ENCODE measurements at places on chromosomes 1 and 21.

DNA sequence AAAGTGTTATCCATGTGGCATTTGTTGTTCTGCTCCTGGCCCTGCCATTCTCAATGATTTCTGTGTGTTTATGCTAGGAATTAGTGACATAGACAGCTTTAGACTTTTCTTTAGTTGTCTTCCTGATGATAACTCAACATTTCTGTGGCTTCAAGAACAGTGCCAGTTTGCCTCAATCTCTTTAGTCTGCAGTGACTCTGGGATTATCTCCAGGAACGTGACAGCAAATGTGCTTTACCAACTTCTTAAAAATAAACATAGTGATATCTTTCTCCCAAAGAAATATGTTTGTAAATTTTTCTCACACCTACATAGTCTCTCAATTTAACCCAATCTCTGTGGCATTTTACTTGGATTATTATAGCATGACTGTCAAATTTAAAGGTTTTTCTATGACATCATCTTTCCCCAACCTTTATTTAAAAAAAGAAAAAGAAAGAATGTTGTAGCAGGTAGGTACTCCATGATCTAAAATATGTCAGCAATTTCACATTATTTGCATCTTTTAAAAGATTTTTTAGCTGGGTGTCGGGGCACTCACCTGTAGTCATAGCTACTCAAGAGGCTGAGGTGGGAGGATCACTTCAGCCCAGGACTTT, 24.6 kb downstream of the RNASEL start:
- no peak for DNase-seq

DNA sequence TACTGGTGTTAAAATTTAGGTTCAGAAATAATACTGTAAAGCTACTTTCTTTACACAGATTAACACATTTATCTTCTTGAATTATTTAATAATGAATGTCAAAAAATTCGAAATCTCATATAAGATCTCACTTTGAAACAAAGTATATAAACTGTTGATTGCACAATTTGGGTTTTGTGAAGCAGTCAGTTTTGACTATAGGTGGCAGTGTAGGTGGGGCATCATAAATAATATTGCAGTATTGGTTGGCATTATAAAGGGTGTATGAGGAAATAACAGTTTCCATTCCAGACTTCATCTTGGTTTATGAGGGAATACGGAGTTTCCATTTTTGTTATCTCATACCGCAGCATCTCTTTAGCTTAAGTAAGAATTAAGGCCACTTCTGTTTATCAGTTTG, 49.9 kb downstream of the SUCO start:
- DNase-seq, result no peak

DNA sequence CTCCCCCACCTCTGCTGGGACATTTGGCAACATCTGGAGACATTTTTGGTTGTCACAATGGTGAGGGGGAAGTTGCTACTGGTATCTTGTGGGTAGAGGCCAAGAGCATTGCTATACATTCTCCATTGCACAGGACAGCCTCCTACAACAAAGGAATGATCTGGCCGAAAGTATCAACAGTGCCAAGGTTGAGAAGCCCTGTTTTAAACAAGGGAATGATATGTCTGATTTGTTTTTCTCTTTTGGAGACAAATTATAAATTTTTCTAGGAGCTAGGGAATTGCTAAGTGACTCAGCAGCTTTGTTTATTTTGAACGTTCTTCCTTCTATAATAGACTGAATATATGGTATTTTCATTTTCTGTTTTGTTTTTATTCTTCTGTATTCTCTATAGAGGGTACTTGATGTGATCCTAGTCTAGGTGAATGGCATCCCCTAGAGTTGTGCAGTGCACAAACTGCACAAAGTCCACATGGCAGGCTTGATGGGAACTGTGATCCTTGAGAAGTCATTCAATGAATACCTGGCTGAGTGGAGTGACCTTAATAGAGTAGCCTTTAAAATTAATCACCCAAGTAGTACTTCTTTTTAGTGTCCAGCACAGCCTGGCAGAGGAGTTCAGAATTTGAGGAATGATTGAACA, 288.6 kb upstream of the USP24 start:
- DNase-seq, result no peak

GRCh38 chr1:210359255-210359654, 30.6 kb downstream of the HHAT start:
- DNase-seq, result no peak

DNA sequence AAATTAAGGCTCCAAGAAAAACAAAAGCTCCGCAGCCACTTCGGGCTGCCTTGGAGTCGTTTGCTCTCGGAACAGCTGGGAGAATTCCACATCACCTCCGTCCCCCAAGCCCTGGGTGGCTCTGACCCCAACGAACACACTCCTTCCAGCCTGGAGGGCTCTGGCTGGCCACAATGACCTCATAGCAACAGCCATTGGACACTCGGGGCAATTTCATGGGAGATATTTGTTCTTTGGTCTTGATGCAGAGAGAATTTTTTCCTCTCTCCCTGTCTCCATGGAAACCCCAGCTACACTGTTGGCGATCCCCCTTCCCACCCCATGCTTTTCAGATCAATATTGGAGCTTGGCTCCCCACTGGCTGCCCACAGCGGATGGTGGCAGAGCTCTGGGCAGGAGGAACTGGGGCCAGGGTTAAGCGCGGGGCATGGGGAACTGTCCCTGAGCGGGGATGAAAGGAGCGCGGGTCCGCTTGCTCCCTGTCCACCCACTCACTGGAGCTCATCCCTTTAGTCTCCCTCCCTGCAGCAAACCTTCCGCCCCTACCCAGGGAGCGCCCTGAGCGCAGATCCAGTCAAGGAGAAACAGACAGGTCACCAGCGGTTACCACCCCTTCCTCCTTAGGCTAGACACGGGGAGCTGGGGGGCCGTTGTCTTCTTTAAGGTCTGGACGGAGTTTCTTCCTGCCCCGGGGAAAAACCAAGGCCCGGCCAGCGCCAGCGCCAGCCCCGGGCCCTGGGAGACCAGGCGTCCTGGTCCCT, 1.2 kb downstream of the WNT4 start:
- DNase-seq, result no peak

DNA sequence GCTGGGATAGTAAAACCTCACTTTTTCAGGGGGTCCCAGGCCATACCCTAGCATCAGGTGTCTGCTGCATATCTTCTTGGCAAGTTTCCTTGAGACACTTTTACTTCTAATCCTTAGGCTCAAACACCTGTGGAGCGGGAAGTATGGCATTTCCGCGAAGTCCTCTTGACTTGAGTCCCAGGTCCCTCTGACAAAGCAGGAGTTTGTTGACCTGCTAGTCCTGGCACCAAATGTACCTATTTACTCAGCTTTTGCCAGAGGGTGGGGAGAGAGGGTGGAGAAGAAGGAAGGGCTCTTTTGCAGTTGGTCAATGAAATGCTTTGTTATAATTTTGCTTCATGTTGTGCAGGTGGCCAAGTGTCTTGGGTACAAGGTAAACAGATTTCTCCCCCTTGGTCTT, 59.7 kb downstream of the CLIC6 start:
- no peak for DNase-seq

DNA sequence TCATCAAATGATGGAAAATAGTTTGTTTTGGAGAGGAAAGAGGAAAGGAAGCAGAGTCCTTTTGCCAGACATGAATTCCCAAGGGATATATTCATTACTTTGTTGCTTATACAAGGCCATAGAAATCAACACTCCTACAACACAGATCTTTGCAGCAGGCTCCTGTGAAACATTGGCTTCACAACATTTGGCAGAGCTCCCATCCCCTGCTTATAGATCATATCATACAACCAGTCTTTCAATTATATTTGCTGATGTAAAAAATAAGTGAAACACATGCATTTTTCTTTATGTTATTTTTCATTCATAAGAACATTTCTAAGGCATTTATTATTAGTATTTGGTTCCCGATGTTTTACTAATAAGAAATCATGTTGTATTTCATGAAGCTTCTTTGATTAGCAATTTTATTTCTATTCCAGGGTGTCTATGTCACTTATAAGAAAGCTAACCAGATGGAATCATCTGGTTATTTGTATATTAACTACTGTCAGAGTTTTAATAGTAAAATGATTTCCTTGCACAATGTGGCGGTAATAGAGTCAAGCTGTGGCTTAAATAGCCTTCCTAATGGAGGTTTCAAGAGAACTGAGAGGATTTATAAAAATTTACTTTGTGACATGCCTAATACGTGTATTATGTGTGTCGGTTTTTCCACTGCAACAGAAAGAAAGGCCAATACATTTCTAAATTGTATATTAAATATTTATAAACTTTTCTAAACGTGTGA, 470.3 kb upstream of the NCAM2 start:
- DNase-seq, result no peak

DNA sequence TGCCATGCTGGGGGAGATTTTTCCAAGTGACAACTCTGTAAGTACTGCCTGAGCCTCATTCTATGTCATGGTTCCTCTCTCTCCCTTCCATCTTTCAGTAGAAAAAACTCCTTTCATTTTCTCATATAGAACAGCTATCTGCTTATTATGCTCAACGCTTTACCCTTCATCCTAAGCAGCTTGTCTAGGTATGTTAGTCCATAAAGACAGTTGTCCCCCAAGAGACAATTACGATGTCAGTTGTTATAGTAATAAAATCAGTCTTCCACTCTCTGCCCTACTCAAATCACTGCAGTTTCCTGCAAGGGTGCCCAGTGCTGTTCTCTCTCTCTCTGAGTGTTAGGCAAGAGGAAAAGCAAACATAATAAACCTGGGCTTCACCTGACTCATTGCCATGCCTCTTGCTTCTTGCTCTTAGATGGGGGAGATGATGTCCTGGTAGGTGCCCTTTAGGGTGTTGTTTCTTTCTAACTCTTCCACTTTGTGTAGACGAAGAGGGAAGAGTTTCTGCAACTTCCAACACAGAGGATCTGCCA, 59.4 kb downstream of the PAPPA2 start:
- no peak for DNase-seq

DNA sequence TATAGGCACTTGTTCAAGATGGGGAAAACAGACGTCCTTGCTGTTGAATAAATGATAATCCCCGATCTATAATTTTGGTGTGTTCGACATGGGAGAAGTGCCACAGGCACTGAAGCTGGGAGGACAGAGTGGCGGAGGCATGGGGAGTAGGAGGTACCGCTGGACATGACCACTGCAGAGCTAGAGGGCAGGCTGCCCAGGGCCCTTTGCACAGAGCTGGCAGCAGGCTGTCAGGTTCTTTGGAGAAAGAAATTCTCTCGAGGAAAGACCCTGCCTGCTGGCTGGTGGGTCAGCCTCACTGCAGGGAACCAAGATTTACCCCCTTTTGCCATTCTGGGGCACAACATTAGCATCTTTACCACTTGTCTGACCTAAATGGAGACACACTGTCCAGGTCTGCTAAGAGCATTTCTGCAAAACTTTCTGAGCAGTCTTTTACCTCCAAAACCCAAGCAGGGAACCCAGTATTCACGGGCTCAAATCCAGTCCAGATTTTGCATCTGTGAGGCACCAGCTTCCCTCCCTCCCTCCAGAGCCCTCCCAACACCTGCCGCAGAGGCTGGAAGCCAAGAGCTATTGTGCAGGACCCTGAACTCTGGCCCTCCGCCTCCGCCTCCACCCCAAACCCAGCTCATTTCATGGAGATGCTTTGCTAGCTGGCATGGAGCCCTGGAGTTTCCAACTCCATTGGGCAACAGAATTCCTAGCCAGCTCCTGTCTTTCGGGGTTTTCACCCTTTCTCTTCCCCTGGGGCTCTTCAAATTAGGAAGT, 142.3 kb downstream of the PLXNA2 start:
- DNase-seq, result no peak

DNA sequence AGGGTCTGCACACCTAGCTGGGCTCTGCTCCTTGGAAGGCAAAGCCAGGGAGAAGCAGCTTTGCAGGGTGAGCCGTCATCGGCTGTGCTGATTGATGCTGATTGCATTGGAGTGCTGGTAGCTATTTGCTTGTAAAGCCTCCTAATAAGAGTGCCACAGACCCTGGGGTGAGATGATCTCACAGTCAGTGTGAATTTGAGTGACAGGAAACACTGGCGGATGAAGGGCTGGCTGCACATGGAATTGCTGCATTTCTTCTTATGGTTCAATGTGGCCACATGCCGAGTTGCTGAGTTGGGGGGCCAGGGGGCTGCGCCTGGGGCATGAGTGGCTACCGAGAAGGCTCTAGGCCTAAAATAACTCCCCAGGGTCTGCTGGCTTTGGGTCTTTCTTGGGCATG, 138.2 kb upstream of the CACNA1E start:
- DNase-seq, result no peak

GRCh38 chr1:19489996-19490395, 4.7 kb upstream of the CAPZB start:
- no peak for DNase-seq

DNA sequence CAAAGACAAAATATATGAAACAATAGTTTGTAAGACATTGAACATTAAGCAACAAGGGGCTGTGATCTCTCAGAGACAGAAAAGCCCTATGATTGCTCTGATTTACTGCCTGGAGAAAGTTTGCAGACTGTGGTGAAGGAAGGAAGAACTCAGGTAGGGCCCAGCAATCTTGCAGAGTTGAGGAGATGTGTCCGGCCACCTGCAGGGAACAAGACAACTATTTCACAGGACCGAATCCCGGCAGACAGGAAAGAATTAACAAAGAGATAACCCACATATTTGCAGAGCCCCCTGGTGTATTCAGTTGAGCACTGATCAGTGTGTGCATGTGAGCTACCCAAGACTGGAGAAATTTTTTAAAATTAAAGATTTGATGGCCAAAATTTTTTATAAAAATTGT, 58.3 kb upstream of the FMN2 start:
- no peak for DNase-seq

DNA sequence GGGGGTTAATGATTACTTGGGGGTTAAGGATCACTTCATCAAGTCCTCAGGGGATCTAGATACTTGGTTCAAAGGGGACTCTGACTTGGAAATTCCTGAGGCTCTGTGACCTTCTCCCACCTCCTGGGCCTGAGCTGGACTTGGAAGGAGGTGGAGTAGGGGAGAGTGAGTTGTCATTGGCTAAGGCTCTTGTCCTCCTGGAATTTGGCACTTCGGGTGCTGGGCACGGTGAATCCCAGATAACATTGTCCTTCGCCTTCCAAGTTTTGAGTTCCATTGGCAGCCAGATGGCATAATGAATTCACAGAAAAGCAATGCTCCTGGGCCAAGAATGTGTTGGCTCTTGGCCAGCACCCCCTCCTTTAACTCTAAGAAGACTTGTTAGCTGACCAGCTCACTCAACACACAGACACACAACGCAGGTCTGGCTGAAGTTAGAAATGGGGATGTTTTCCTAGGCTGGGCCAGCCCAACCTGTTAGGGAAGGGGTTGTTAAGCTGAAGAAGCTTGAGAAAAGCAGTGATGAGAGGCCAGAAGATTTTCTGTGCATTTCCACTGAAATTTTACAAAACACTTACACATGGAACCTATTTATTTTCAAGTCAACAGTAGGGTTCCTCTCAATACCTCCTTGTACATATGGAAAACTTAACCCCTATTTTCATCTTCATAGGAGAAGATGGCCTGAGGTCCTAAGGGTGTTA, 29.7 kb downstream of the SLC26A9 start:
- no peak for DNase-seq

All from activated CD4-positive, alpha-beta T cell treated with anti-CD3 and anti-CD28 coated beads for 48 hours (primary cell).